ENCODE measurements at places on chromosomes 12 and 14.

DNA sequence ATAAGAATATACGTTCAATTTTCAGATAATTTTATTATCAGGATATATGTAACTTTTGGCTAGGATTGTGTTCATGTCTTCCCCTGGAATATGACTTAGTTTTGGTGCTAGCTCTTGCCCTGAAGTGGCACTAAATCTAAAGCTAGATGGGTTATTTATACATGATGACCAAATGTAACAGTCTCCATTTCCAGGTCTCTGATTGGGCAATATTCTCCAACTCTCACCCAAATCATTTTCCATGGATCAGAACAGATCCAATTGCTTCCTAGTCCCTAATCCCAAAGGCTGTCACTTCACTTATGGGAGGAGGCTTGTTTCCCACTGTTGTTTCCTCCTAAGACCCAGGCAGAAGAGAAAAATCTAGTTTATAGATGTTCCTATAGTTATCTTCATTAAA is 274.6 kb upstream of the SLC16A7 start:
- DNase-seq = no peak

GRCh38 chr14:101301011-101301410 is 260.3 kb upstream of the DIO3 start:
- DNase-seq = no peak

- no peak for DNase-seq
These were observed 56.2 kb downstream of the APOBEC1 start for GRCh38 chr12:7609495-7609894.

DNA sequence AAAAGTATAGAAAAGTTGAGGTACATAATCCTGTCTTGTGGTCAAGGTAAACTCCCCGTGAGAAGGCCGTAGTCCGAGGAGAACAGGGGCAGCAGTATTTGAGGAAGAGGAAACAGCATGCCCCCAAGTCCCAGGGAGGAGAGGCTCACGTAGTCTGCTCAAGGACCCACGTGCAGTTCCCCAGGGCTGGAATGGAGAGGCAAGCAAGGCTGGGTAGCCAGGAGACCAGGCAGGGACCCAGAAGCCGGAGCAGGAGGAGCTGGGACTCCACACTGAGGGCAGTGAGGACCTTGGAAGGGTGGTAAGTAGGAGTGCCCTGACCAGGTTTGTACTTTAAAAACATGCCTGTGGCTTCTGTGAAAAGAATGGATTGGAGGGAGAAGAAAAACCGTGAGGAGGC is 100.0 kb downstream of the EGLN3 start:
- DNase-seq = no peak

GRCh38 chr12:54393207-54393609 is 8.7 kb upstream of the ZNF385A start:
- no peak for DNase-seq

DNA sequence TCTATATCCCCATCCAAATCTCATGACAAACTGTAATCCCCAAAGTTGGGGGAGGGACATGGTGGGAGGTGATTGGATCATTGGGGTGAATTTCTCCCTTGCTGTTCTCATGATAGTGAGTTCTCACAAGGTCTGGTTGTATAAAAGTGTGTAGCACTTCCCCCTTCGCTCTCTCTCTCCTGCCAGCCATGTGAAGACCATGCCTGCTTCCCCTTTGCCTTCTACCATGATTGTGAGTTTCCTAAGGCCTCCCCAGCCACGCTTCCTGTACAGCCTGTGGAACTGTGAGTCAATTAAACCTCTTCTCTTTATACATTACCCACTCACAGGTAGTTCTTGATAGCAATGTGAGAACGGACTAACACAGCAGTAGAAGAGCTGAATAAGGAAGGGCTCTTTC is 62.6 kb upstream of the VASH1 start:
- peak; percentile 7 for DNase-seq

DNA sequence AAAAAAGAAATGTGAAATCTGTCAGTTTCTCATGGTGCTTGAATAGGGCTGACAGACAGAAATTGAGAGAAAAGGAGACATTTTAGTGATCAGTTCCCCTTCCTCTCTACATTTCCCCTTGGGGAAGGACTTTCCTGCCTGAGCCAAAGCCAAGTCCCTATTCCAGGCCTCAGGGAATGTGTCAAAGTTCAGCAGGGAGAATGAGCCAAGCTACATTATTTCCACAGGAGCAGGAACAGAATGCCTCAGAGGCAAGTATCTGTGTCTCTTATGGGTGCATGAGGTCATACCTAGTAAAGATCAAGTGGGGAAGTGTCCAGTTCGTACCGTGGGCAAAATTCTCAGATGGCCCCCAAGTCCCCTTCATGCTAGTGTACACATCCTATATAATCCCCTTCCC is 68.6 kb downstream of the IQSEC3 start:
- DNase-seq = no peak

- DNase-seq = no peak
These were observed 4.2 kb downstream of the LPAR5 start for GRCh38 chr12:6631549-6631961.

DNA sequence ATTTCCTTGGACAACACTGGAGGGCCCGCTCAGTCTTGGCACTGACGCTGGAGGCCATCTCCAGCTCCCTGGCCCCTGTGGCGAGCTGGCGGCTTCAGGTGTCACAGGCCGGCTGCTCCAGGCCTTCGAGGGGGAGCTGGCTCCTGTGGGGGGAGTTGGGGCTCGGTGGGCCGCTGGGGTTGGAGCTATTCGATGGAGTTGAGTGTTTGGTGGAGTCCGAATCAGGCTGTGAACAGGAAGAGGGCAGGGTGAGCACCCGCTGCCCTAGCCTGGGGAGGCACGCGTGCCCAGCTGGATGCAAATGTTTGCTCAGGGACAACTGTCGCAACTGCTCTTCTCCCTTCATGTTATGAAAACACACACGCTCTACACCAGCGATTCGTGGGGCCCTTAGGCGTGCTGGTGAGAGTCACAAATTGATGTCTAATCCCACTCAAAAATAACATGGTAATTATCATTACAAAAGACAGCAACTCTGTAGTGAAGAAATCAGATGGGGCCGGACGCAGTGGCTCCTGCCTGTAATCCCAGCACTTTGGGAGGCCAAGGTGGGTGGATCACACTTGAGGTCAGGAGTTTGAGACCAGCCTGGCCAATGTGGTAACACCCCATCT is 11.3 kb downstream of the AMN start:
- DNase-seq = no peak

DNA sequence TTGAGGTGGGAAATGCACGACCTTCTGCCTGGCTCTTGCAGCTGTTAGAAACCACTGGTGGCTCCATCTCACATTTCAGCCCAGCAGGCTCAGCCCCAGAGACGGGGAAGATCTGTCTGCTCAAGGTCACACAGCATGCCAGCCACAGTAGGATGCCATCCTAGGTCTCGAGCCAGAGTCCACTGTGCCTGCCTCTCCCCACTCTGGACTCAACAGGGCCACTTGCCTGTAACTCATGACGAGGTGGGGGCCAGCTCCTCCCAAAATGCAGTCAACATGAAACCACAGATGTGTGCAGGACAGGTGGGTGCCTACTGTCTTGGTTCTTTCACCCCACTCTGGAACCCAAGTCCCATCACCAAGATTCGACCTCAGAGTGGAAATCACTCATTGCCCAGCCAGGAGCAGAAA is 23.2 kb downstream of the BCL11B start:
- DNase-seq = no peak

DNA sequence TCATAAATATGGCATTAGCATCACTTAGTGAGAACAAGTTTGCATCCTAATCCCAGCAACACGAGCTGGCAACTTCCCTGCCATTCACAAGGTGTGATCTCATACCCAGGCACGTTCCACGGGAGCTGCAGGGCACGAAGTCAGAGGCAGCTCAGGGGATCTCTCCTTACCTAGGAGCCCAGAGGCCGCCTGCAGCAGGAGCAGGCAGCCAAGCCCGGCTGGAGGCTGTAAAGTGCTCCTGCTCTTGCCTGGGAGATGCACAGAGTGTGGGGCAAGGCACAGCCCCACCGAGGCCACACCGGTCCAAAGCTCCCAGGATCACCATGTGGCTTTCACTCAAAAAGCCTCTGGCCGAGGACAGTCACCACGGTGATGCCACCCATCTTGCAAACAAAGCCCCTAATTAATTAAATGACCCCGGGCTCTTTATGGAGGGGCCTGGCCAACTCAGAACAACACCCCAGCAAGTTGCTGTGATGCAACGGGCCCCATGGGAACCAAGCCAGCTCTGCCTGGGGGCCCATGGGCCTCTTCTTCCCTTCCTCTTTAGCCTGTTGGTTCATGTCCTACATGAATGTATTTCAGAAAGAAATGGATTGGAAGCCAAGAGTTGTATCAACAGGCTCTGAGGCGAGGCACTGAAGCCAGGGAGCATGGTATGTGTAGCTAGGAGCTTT is 26.5 kb downstream of the NUAK1 start:
- DNase-seq = no peak

DNA sequence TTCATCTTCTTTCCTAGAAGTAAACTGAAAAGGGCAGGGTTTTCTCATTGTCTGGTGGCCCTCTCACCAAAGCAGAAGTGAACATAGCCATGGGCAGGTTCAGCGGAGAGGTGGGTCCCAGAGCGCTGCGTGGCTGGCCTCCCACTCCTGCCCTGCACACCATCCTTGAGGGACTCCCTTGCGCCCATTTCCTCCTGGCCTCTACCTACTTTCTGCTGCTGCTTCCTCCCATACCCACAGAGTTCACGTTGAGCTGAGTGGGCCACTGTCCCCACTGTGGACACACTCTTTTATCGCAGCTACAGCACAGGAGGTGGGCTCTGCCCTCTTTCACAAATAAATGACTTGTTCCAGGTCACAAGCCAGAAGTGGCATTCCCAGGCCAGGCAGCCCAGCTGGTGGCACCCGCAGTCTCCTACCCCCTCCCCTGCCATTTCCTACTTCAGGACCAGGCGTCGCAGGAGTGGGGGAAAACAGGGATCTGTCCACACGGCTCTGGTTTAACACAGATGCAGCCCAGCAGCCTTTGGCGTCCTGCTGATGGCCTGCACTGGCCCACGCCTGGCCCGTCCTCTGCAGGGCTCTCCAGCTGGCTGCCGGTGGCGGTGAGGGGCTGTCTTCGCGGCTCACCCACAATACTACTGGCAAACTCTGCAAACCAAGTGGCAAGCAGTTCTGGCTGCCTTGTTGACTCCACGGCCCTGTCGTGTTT is 4.9 kb downstream of the SIVA1 start:
- DNase-seq = no peak

GRCh38 chr12:51926718-51927117 is 19.4 kb downstream of the ACVRL1 start:
- DNase-seq = peak; percentile 71

GRCh38 chr14:74977164-74977900 is 21.9 kb upstream of the PGF start:
- no peak for DNase-seq

GRCh38 chr12:45615268-45615667 is 114.2 kb upstream of the ARID2 start:
- no peak for DNase-seq

- DNase-seq = peak; percentile 87
These were observed 628 bp upstream of the TSHR start for GRCh38 chr14:80954687-80955299.

DNA sequence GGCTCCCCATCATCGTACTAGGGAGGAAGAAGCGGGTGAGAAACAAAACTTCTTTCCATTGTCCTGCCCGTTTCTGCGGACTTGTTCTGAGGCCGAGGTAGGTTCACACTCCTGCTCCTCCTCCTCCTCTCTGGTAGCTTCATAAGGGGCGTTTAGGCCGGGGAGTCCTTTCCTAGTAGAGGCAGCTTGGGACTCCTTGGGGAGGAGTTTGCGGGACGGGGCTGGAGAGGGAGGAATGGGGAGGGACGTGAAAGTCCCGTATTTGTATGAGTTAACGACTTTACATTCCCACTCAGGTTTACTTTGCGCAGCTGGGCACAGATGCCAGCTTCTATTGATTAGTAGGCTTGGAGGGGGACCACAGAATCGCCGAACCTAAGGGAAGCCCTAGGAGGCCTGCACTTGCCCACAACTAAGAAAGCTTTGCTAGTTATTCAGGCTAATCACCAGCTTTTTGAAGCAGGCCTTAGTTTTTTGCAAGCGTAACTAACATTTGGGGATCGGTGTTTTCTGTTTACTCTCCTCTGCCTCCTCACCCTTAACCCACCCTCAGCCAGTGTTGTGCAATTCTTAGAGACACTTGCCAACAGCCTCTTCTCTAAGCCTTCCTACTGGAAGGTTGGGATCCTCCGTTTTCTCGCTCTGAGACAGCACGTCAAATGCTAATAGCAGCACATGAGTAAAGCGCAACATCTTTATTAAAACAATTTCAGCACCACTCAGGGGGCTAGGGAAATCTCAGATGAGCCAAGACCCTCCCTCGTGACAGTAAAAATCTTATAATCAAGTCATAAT is 499 bp downstream of the RNASE4 start:
- DNase-seq = no peak

DNA sequence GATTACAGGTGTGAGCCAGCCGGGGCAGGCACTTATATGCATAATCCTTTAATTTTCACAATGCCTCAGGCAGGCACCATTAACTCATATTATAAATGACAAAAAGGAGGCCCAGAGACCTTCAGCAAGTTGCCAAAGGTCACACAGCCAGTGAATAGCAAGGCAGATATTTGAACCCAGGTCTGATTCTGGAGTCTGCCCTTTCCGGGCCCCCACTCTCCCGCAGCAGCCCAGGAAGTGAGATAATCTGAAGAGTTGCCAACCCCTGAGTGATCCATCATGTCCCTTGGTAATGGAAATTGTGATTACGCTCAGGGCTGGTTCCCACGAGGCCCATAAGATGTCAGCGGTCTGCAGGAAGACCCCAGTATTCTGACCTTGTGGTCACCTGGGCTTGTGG is 95.3 kb upstream of the MED13L start:
- DNase-seq = no peak

GRCh38 chr14:49366416-49366815 is 219.8 kb downstream of the RPS29 start:
- DNase-seq = no peak

DNA sequence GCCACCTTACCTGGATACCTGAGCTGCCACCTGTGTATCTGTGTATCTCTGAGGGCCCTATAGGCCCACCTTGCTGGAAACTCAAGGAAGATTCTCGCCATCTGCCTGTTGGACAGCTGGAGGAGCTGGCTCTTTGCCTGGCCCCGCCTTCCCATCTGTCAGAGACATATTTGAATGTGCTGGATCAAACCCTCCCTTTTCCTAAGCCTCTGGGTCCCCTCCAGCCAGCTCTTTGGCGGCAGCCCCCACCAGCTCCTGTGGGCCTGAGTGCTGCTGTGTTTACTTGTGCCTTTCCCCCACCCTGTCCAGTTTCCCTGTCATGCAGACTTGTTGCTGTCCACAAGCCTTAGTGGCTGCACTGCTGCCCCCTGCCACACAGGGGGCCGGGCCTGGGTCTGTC is 55.9 kb upstream of the SRSF5 start:
- no peak for DNase-seq

- no peak for DNase-seq
These were observed 337.0 kb upstream of the CLEC14A start for GRCh38 chr14:38592764-38593442.

GRCh38 chr12:105378911-105379310 is 48.4 kb downstream of the C12orf75 start:
- DNase-seq = no peak
